ENCODE measurements at places on chromosomes 6 and 20. TPM values are rescaled to one million over a fixed set of nuclear protein-coding genes. Genes with fewer than 3 reads are reported as not detected.
A peak's percentile ranks its signal among the peaks of the same experiment; 100 is the strongest.

DNA sequence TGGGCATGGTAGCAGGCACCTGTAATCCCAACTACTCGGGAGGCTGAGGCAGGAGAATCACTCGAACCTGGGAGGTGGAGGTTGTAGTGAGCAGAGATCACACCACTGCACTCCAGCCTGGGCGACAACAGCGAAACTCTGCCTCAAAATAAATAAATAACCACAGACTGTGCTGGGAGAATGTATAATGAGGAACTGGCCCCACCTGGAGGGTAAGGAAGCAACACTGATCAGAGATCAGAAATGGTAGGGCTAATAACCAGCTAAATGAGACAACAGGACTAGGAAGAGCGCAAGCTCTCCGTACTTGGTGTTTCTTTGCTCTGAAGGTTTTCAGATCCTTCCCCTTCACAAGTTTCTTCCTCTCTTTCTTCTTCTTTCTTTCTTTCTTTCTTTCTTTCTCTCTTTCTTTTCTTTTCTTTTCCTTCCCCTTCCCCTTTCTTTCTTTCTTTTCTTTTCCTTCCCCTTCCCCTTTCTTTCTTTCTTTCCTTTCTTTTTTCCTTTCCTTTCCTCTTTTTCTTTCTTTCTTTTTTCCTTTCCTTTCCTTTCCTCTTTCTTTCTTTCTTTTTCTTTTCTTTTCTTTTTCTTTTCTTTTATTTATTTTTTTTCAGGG, 14.6 kb downstream of the CCM2L start:
- no peak for DNase-seq

- no peak for DNase-seq
These were observed 208.4 kb upstream of the MARCKS start for GRCh38 chr6:113648698-113649097.

- no peak for DNase-seq
These were observed 13.2 kb downstream of the SERAC1 start for GRCh38 chr6:158154816-158155215.

Gene PSORS1C2
- total RNA-seq: not detected

DNA sequence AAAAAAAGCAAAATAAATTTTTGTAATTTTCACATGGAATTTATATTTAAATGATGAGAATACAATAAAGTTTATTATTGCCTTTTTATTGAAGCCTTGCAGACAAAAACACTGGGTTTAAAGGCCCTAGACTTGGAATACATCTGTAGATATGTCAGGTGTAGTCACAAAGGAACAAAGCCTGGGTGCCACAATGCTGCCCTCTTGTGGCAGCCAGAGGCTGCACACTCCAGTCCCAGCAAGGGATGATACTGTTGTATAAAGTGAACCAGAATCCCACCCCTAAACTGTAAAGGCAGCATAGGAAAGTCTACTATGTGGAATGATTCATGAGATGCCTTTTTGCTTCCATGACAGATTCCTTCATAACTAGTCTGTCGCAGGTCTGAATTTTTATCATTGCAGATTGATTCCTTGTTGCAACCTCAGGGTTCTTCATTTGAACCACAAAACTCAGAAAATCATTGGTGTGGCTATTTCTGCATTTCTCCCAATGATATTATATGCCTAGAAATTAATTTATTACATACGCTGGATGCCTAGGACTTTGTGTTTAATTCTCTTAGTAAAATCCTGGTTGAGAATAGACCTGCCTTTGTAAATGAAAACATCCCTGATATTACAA, 37.0 kb downstream of the MAK start:
- peak; percentile 4 for DNase-seq

DNA sequence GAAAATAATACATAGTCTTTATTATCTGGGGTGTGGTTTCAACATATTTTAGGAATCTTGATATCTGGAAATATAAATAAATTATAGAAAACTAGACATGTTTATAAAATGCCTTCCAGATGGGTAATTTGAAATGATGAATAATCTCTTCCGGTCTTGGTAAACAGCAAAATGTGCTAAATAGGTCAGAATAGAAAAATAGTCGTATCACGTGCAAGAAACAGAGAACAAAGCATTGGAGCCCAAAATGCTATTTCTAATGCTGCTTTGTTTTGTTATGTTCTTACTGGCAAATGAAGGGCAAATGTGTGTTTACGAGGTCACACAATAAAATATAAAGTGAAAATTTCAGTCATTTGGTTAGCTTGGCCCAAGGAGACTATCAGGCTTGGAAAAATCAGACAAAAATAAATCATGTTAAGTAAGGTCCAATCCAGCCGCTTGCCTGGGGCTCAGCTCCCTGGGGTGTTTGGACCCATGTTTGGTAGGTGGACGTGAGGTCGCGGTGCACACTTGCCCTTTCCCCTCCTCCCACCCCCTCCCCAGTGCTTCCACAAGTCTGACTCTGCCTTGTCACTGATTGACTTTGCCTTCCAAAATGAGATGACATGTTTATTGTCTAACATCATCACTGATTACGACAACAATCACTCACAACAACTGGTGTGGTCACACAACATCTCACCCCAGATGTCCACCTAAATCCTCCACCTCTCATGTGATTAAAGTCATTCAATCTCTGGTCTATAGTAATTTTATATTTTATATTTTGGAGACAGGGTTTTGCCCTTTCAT, 56.0 kb downstream of the RIN2 start:
- DNase-seq: no peak

Gene TRIM40
- total RNA-seq: not detected

DNA sequence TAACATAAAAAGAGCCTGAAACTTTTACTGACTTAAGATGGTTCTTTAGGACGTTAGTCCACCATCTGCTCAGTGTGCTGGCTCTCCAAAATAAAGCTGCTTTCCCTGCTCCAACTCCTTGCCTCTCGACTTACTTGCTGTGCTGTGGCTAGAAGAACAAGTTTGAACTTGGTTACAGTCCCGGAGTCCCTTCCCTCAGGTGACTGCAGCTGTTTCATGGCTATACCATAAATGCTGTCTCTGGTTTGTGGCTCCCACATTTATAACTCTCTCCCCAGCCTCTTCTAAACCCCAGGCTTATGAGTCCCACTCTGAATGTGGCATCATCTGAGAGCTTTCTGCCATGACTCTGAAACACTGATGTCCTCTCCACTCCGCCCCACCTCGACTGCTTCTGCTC, 306.4 kb upstream of the PRND start:
- DNase-seq: no peak

GRCh38 chr6:27139756-27140579, 107.5 kb upstream of the PRSS16 start:
- no peak for DNase-seq

- DNase-seq: no peak
These were observed 104.0 kb downstream of the PHACTR3 start for GRCh38 chr20:59708326-59708725.

- no peak for DNase-seq
These were observed 22.4 kb upstream of the TGM2 start for GRCh38 chr20:38187517-38187916.

- DNase-seq: no peak
These were observed 599.4 kb upstream of the CITED2 start for GRCh38 chr6:139973669-139974344.

GRCh38 chr6:110357664-110358552, at the start of gene METTL24:
TSS of gene METTL24 (minus strand) at chr6:110358349. CDS start at chr6:110358272, 77 bp downstream.
- DNase-seq: no peak

- no peak for DNase-seq
These were observed 57.9 kb upstream of the FOXO3 start for GRCh38 chr6:108502832-108503231.

- no peak for DNase-seq
These were observed 24.1 kb downstream of the CARMIL1 start for GRCh38 chr6:25303254-25303653.

Gene RCAN2
- total RNA-seq: 7.0 TPM
